Activated naive CD4-positive, alpha-beta T cell treated with Interleukin-2 at 50 U/mL for 16 hours (primary cell): ENCODE measurements at places on chromosomes 16 and 17.

DNA sequence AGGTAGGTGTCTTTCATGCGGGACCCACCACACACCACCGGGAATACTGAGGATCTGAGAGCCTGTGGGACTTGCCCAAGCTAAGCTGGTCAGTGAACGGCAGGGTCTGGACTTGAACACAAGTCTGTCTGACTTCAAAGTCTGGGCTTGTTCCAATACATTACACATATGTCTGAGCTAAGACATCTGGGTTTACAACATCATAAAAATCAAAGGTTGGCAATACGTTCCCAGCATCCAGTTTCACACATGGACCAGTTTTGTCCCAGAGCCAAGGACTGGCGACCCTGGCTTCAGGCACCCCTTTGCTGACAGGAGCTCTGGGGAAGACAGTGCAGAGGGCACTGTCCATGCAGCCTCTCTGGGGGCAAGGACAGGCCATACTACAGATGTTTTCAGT, 27.9 kb upstream of the AXIN2 start:
- DNase-seq: no peak

GRCh38 chr17:76617838-76618237, 25.7 kb downstream of the ST6GALNAC1 start:
- DNase-seq: no peak

DNA sequence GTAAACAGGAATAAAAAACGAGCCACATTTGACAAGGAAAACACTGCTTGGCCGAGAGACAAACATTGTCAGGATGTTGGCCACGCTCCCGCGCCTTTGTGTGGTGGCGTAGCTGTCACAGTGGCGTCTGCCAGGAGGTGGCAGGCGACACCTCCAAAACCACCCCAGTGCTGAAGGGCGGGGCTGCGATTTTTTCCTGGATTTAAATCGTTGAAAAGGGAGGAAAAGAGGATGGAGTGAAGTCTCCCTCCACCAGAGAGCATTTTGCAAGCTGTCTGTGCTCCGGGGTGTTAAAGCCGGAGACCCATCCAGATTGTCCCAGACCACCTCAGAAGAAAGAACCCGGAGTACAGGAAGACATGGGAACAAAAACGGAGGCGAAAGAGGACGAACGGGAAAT, 12.7 kb downstream of the MRM3 start:
- peak; percentile 28 for DNase-seq

GRCh38 chr16:85638695-85639409, 25.7 kb downstream of the GSE1 start:
- no peak for DNase-seq

DNA sequence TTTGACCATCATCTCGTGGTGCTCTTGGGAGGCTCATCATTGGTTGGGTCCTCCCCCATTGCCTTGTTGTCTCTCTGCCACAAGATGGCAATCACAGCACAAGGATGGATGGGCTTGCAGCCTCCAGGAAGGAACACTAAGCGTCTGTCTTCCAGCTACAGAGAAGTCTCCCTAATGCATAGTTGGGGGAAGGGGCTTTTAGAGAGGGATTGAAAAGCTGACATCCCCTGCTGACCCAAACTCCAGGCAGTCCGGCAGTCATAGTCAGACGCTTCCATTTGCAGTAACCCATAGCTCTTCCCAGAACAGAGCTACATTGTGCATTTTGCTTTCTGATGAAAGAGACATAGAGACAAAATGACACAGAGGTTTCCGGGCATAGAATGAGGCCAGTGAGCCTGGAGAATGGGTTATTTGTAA, 111.4 kb downstream of the UTP18 start:
- peak; percentile 49 for DNase-seq

GRCh38 chr17:82663381-82664275, 15.4 kb upstream of the WDR45B start:
- DNase-seq: no peak

DNA sequence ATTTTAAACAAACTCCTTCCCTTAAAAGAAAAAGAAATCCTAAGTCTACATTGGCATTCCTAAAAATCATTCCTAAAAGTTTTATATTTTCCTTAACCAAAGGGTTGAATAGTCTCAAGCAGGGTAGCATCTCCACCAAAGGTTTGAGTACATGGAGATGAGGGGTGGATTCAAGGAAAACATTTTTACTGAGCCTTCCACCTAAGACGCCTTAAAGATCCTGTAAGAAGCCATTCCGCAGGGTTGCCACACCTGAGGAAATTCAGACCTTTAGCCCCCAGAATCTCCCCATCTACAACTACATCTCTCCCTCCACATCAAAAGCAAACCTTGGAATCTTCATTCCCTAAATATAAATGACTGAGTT, 7.7 kb upstream of the AKTIP start:
- no peak for DNase-seq

DNA sequence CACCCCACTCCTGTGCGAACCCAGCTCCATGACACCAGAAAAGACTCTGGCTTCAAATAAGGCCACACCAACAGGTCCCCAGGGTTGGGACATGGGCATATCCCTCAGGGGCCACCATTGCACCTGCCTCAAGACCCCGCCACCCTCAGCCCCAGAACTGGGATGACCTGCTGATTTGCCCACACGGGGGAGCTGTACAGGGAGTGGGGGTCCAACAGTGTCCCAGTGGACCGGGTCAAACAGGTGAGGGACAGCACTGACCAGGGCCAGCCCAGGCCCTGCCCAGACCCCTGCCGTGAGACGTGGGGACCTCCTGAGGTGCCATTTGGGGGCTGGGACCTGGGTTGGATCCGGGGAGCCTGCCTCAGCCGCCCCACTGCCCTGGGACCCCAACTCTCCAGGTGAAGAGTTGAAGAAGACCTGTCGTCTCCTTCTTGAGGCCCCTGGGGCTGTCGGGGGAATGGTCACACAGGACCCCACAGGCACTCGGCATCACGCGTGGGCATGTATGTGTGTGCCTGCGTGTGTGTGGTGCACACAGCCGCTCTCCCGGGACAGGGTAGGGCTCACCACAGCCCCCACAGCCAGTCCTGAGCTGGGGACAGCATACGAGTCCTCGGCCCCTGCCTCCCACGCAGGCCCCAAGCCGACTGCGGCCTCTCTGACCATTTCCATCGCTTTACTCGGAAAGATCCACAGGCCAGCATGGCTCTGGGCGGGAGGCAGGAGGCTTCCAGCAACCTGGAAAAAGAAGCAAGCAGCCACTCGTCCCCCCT, 34.2 kb upstream of the ZNF469 start:
- no peak for DNase-seq

DNA sequence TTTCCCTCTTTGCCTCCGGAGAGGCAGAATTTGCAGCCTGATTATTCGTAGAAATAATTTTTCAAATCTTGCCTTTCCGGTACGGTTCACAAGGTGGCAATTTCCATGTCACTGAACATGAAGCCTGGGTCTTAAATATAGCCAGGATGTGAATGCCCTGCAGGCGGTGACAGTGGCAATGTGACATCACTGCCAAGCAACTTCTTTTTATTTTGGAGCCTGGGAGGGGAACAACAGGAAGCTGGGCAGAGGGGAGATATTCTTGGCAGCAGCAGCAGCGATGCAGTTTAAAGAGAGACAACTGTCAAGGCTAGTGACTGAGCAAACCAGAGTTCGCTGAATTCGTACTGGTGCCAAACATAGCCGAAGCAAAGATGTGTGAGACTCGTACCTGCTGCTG, 171.1 kb downstream of the SNX29 start:
- no peak for DNase-seq

- no peak for DNase-seq
Observed at GRCh38 chr17:76142585-76143041, 1.6 kb upstream of the FOXJ1 start.

DNA sequence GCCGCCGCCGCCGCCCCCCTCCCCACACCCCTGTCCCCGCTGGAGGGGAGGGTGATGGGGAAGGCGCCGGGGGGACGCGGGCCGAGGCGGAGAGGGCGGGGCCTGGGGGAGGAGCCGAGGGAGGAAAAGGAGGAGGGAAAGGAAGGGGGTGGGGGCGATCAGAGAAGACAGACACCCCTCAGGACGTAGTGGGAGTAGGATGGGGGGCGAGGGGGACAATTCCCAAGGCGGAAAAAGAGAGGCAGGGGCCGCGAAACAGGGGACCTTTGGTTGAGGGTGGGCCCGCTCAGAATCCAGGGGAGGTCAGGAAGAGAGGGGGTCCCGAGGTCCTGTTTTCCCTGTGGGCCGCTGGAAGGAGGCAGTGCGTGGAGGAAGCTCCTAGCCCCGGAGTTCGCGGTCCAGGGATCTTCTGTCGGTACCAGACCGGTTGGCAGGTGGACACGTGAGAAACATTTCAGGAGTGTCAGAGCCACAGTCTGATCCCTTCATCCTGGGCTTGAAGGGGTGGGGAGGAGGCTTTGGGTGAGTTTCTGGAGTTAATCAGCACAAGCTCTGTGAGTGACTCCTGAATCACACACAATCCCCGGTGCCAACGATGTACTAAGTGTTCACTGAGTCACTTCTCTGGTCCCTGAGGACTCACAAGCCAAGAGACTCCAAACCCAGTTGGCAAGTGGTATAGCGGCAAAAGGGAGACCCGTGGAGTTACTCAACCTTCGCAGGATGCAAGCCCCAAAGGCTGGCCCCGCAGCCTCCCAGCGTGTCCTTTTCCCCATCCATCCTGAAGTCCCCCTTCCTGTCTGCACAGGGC, at the start of gene XYLT1:
Gene XYLT1 (minus strand): TSS at position 53 of the 811 bp plus-strand sequence. CDS start 164 bp downstream, outside the sequence.
- peak; percentile 64 for DNase-seq

DNA sequence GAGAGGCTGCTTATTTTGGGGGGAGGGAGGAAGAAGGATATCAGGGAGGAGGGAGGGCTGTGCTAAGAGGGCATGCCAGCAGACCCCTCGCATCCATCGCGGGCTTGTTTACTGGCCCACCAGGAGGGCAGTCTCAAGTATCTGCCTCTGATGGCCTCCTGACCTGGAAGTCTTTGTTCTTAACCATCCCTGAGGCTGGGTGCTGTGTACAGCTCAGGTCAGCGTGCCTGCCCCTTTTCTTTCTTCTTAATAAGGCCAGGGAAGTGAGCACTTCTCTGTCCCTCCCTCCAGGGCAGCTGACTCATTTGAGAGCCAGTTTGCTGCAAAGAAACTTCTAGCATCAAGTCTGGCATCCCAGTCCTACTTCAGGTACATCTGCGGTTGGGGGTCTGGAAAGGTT, 157.0 kb downstream of the CCDC182 start:
- DNase-seq: no peak

GRCh38 chr16:49562228-49562627, 188.6 kb downstream of the C16orf78 start:
- DNase-seq: no peak

- DNase-seq: no peak
Observed at GRCh38 chr17:79369532-79369931, 241.3 kb downstream of the RBFOX3 start.

- no peak for DNase-seq
Observed at GRCh38 chr17:14157822-14158221, 78.8 kb downstream of the CDRT15 start.

- DNase-seq: peak; percentile 85
Observed at GRCh38 chr17:41648411-41649195, 24.2 kb upstream of the KRT17 start.

DNA sequence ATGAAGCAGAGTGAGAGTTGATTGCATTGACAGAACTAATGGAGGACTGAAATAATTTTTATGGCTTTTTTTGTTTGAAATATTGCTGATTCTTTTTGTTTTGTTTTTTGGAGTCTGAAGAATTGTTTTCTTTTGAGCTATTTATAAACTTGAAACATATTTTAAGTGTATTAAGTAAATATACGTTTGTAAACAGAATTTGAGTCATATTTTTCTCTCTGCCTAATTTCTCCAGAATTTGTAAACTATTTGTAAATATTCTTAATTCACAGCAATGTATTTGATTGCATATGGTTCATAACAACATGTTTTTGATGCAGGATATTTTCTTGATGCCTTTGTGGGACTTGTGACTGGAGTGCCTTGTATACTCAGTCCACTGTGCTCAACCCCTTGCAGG, 50.7 kb downstream of the SLFN11 start:
- DNase-seq: no peak

- no peak for DNase-seq
Observed at GRCh38 chr17:14269473-14269872, 31.4 kb upstream of the HS3ST3B1 start.

- DNase-seq: no peak
Observed at GRCh38 chr16:65445313-65446260, 323.7 kb upstream of the CDH11 start.

GRCh38 chr17:38879878-38880665, 10.2 kb downstream of the LASP1 start:
- DNase-seq: no peak

DNA sequence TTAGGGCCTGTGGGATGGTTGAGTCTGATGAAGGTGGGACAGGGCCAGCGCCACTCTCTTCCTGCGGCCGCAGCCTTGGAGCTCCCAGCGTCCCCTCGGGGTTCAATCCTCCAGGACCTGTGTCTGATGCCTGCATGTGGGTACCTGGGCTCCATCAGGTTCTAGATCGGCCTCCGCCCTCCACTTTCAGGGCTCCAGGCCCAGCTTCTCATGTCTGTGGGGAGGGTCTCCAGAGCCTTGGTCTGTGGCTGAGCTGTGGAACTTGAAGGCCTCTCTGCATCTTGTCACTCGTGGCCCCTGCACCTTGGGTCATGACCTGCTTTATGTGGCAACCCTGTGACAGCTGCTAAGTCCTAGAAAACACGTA, 89.8 kb upstream of the ZNF750 start:
- no peak for DNase-seq

GRCh38 chr16:7763111-7763510, 430.5 kb downstream of the RBFOX1 start:
- DNase-seq: no peak

DNA sequence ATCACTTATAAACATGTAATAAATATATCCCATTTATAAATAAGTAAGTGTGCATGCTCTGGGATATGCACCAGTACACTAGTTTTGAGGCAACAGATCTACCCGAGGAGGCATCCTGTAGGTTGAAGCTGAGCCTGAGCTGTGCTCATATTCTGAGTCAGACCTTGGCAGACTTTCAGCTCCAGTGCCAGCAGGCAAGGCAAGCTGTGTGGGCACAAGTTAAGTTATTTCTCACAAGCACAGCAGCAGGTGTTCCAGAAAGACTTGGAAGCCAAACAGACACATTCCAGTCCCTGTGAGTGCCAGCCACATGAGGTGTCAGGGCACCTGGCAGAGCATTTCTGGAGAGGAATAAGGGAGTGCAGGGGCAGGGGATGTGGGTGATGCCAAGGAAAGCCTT, 1.3 kb upstream of the CLEC19A start:
- DNase-seq: no peak

GRCh38 chr17:50181144-50181543, 15.3 kb downstream of the SGCA start:
- DNase-seq: no peak

- DNase-seq: no peak
Observed at GRCh38 chr16:68951991-68952877, 108.9 kb downstream of the TANGO6 start.
